Activated CD8-positive, alpha-beta memory T cell treated with anti-CD3 and anti-CD28 coated beads for 48 hours (primary cell): ENCODE measurements at places on chromosomes 1 and 21.

DNA sequence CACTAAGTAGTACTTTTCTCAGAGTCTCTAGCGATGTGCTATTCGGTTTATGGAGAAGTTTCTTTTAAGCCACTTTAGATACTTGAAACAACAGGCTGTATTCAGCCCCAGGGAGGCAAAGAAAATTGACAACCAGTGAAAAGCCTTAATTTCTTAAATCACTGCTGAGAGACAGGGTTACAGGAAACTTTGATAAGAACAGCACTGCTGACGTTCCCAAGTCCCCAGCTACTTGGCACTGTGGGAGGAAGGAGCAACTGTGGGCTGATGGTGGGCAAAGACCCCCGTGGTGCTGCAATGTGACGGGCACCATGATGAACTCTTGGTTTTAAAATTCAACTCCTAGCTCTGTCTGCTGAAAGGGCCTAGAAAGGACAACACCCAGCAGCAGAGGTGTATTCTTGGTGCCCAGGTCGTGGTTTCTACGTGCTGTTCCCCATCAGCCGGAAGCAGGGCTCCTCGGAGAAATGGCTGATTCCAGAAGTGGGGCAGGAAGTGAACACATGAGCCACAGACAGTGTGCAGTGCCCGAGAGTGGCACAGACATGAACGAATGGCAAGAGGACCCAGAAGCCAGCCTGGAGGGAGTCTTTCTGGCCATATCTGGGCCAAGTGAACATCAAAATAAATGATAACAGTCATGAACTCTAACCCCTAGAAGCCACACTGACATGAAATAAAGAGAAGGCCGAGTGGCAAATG is 5.3 kb downstream of the PTTG1IP start:
- no peak for DNase-seq

- no peak for DNase-seq
Measured at GRCh38 chr1:33086384-33086850, 5.5 kb downstream of the AZIN2 start.

DNA sequence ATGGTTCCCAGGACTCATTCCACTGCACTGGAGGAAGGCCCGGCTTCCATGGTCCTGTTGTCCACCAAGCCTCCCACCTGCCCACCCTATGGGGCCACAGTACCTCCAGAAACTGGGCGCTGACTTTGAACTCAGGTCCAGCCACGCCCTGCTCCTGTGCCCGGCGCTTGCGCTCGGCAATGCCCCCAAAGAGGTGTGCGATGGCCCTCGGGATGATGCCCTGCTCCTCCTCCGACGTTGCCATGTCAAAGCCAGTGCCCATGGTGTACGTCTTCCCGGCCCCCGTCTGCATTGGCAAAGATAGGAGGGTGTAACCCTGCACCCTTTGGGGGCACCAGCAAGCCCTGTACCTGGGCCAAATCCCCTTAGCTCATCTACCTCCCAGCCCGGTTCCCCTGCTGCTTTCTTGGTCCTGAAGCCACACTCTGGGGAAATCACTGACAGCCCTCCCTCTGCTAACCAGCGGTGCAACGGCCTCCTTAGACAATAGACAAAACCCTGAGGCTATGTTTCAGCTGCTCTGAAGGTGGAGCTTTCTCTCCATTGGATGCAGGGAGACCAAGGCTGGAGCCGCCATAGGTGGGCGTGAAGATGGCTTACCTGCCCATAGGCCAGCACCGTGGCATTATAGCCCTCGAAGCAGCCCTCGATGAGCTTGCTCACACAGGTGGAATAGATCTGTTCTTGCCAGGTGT is 14.7 kb downstream of the KIF21B start:
- no peak for DNase-seq

DNA sequence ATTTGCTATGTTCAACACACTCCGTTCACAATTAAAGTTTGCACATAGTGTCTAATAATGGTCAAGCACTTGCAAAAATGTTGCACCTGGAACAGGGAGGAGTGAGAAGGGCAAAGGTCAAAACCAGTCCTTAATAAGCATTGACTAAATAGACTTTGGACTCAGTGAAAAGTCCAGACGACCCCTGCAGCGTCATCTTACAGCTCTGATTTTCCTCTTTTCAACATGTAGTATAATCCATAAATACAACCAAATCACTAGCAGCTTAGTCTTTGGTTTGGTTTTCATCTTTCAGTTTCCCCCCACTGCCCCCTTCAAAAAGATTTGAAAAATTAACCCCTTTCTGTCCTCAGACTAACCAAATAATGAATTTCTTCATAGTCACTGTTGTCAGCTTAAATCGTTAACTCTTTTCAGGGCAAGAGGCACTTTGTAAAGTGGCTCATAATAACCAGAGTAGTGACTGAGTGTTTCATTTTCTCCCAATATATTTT is 290.3 kb downstream of the PTPRC start:
- DNase-seq: no peak

DNA sequence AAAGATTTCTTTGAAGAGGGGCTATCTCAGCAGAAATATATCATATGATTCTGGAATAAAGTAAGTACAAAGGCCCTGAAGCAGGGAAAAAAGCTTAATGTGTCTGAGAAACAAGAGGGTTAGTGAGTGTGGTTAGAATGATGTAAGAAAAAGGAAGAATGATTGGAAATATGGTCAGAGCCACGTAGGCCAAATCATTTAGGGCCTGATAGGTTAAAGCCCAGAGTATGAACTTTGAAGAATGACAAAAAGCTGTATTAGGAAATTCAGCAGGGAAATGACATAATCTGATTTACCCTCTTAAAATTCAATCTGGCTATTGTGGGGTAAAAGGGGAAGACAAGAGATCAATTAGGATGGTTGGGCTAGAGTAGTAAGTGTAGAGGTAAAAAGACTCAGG is 69.0 kb upstream of the MUTYH start:
- no peak for DNase-seq

- no peak for DNase-seq
Measured at GRCh38 chr1:172117800-172118199, 276.5 kb downstream of the DNM3 start.

DNA sequence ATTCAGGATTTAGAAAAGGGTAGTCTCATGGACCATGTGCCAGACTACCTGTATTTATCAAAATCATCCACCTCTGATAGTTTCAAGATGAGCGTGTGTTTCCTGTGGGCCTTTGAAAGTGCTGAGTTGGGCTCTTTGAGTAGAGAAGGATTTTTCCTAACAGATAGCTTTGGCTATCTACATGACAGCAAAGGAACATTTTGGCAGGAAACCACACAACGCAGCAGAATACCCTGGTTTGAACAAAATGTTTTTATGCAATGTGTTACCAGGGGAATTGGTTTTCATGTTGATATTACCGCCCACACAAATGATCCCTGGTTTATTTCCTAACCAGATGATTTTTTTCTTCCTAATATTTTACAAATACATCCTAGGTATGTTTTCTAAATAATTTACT is 431.4 kb downstream of the NEGR1 start:
- no peak for DNase-seq

DNA sequence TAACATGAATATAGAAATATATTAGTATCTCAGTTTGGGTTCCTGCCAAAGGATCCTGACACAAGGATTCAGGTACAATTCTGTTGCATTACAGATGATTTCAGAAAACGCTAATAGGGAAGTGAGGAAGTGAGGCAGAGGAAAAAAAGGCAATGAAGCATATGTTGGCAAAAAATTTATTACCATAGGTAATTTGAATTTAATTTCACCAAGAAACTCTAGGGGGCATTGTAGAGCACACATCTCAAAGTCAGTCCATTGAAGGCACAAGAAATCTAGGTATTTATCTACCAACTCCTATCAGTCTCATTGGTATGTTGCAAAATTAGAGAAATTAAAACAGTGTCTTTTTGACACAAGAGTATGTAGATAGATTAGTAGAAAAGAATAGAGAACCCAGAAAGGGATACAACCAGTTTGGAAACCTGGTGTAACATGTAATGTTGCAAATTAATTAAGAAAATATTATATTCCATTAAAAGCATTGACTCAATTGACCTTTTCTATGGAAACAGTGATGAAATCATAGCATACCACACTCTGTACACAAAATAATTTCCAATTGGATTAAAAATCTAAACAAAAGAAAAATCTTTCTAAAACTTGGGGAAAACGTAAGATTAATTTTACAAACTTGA is 104.9 kb upstream of the SNX7 start:
- no peak for DNase-seq

DNA sequence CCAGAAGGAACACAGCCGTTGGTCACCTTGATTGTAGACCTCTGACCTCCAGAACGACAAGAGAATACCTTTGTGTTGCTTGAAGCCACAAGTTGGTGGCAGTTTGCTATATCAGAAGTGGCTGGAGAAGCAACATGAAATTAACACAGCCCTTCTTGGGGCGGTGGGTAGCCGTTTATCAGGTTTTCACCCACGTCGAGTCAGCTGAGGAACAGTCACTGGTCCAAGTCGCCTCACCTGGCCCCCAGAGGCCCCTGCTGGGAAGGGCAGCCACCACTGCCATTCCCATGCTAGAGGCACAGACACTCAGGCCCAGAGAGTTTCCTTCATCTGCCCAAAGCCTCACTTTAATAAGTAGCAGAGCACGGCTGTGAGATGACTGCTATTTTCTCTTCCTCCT is 37.7 kb downstream of the TMEM51 start:
- no peak for DNase-seq

- no peak for DNase-seq
Measured at GRCh38 chr1:61223140-61223539, 140.8 kb downstream of the NFIA start.

- DNase-seq: no peak
Measured at GRCh38 chr21:41141031-41141457, 26.9 kb upstream of the BACE2 start.

GRCh38 chr1:58774027-58774426 is 9.8 kb downstream of the JUN start:
- no peak for DNase-seq

DNA sequence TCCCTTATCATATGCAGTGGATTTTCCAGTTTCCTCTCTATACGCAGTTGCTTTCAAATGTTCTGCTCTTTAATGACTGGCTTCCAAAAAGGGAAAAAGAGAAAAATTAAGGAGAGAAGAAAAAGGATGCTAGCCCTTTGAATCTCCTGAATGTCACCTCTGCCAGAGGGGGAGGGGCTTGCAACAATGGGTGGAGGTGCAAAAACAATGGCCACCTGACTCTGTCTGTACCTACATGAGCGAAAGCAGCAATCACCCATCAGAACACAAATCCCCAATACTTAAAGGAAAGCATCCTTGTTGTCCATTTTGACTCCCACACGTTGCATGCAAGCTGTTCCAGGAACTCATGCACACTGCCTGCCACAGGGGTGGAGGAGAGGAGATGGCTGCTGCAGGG is 61.2 kb downstream of the CCDC30 start:
- no peak for DNase-seq

DNA sequence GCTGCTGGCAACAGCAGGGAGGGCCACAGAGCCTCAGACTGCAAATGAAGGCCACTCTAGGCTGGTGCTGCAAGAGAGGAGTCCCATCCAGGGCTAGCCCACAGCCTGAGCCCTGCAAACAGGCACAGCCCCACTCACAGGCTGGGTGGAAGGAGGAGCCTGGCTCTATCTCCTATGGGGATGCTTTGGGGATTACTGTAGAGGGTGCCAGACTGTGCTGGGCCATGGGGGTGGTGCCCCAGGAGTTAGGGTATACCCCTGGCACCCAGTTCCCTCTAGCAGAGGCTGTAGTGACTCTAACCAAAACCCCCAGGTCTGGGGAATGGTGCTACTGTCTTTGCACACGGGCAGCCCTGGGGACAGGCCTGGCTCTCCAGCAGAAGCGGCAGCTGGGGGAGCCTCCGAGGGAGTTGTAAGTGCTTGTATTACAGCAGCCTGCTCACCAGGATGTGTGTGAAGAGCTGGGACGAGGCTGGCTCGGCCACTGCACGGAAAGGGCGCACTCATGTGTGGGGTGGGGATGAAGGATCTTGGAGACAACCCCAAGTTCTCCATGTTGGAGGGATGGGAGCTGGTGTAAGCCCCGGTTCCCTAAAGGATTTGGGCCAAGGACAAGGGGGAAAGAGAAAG is 23.4 kb upstream of the EVA1B start:
- DNase-seq: no peak

DNA sequence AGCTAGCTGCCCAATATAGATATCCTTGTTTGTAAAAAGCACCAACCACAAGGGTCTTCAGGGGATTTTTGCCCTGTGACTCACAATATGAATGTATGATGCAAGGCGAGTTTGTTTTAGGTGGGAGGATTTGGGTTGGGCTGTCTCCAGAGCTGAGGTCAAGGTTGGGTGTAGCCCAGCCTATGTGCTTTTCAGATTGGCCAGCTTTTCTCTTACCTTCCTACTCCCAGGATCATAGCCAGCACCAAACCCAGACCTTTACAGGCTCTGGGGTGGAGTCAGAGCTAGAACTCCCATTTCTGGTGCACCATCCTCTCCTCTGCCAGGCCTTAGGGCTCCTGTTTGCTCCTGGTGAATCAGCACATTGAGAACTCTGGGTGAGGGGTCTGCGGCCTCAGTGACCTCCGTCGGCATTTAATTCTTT is 55.6 kb upstream of the GCLM start:
- no peak for DNase-seq

- no peak for DNase-seq
Measured at GRCh38 chr1:115976062-115976920, at the start of gene SLC22A15. TSS of gene SLC22A15 (plus strand) at chr1:115976513. CDS start at chr1:115976628, 115 bp downstream.

DNA sequence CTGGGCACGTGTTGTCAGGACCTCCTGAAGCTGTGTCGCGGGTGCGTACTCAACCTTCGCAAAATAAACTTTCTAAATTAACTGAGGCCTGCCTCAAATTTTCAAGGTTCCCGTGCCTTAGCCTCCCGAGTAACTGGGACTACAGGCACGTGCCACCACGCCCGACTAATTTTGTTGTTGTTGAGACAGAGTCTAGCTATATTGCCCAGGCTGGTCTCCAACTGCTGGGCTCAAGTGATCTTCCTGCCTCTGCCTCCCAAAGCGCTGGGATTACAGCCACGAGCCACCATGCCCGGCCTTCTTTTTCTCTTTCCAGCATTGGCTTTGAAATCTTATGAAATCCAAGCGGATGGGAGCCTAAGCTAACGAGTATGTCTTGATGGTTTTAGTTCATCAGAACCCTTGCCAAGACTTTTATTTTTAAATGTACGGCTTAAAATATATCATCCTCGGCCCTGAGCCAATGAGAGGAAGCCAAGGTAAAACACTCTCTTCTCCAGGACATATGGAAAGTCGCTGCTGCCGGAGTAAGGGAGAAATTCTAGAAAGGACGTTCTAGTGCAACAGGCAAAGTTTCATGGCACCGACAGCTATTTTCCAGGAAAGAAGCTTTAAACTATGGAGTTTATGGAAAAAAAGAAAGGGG is 12.7 kb upstream of the ERVH48-1 start:
- DNase-seq: no peak

- DNase-seq: no peak
Measured at GRCh38 chr1:1927751-1928150, 8.7 kb upstream of the TMEM52 start.

DNA sequence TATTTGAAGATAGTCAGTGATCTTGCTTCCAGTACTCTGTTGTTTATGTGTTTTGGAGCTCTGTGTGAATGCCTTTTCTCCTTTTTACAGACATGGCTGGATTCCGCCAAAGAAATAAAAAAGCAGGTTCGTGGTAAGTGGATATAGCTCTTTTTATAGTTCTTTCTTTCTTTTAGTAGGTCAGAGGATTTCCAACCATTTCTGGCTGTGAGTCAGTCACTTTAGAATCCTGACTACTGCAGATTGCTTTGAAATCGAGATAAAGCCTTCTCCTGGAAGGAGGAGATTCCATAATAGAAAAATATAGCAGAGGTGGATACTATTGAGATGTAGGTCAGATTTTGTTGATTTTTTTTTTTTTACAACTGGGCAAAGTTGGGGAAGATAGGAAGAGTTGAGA is 97.4 kb downstream of the EPB41 start:
- DNase-seq: no peak
